Cerebellar nuclear complex (tissue), 1 donor: ENCODE measurements at places on chromosomes 12 and 14.

DNA sequence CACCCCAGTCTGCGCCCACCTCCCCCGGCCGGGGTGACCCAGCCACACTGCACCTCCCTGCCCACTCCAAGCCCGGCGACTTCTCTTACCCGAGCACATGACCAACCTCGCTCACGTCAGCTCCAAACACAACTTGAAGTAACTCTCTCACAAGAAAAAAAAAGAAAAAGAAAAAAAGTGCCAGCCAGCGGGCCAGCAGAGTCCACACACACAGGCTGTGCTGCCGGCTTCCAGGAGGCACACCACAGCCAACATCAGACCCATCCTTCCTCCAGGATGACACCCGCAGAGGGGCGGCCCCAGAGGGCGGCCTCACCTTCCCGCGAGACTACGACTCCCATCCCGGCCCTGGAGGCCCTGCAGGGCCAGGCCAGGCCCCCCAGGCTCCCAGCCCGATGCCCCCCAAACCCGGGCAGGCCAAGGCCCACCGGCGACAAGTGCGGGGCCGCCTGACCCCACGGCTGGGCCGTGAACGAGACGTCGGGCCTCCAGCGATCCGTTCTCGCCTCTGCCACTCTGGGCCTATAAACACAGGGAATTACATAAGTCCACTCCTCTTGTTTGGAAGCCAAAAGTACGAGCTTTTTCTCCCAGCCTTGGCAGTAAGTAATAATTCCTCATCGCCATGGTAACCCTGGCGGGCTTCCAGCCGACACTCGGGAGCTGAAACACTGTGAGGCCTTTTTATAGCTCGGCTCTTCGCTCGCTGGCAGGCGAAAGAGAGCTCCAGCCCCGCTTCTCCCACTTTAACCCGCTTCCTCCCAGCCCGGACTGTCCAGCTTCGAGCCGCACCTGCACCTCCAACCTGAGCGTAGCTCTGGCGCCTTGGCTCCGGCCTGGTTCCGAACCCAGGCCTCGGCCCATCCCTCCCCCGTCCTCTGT, 49.1 kb downstream of the NCOR2 start:
- DNase-seq: peak; percentile 93

DNA sequence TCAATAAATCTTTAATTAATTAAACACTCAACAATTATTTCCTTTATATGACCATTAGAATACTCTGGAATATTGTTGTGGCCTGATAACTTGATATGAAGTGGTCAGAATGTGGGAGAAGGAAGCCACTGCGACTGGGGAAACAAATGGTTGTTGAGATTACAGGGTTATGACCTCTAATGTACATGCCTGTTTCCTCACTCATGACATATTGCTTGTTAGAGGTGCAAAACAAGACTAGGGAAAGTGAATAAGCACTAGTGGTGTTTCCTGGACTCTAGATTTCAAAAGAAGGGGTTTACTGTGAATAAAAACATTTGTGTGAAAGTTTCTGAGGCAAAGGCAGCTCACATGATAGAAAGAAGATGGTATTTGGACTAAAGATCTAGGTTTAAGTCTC, 53.3 kb downstream of the STAB2 start:
- DNase-seq: no peak

GRCh38 chr14:51996148-51996746, 6.9 kb downstream of the RTRAF start:
- no peak for DNase-seq

- DNase-seq: no peak
Measured at GRCh38 chr12:26056335-26056734, 68.5 kb downstream of the BHLHE41 start.

- no peak for DNase-seq
Measured at GRCh38 chr14:68268197-68268596, 448.6 kb downstream of the RAD51B start.

GRCh38 chr12:104458694-104459367, 2.1 kb downstream of the CHST11 start:
- no peak for DNase-seq

DNA sequence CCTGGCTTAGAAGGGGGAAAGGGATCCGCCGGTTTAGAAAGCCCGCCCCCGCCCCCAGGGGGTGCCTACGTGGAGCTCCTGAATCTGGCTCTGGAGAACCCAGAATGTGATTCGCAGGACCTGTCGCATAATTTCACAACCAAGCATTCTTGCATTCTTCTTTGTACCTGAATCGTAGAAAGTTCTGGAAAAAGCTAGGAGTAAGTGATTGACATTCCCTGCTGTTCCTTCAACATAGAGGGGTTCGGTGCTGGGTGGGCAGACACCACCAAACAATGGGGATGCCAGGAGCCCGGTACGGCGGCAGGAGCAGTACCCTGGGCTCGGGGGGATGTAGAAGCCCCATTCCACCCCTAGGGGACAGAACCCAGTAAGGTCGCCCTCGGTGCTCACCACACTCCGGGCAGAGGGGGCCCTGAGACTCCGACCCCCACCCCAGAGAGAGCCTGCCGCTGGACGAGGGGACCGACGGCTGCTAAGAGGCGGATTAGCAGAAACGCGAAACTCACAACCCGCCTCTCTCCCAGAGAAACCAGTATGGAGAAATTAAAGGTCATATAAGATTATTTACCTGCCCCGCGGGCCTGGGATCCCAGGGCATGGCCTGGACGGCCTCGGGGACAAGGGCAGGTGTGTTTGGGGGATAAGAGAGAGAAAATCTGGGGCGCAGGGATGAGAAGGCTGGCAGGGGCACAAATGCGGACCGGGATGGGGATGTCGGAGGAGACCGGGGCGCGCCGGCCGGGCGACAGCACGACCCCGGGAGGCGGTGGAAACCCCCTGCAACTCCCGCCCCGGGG, 520 bp downstream of the CSRP2 start:
- no peak for DNase-seq

- DNase-seq: no peak
Measured at GRCh38 chr12:14111230-14111865, 129.9 kb upstream of the GRIN2B start.

GRCh38 chr12:6187948-6188793, 12.0 kb upstream of the CD9 start:
- DNase-seq: no peak

GRCh38 chr14:102086709-102086971, 204 bp downstream of the HSP90AA1 start:
- DNase-seq: no peak

DNA sequence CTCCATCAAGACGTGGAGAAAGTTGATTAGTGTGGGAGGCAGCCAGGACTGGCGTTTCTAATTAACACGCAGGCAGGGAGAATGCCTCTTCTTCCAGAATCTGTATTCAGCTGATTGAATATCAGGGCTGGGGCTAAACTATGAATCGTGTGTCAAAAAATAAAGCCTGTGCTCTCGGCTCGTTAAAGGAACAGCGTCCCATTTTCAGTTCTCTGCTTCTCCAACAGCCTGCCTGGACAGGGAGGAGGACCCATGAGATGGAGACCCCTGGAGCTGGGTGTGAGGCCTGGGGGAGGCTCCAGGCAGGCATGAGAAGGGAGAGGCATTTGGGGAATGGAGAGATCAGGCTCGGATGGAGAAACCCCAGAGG, 28.6 kb upstream of the LHX5 start:
- no peak for DNase-seq

DNA sequence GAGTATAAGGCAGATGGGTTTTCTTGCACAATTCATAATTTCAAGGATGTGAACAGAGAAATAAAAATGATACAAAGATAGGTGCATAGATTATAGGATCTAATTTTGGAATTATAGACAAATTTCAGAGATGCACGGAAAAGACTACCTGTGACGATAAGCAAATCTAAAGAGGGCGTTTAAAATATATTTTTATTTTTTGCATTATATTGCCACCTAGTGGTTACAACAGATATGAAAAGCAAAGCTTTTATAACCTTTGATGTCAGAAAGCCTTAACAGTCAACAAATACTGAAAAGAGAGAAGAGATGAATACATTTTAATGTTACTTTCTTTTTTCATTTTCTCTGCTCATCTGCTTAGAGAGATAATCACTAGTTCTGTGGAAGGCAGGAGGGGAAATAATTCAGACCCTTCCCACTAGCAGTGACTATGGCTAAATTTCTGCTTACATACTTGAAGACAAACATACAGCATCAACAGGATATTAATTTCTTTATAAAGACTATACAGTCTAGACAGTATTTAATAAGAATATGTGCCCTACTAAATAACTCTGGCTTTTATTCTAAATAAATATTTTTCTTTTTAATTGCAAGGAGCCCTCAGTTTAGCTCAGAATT, 46.3 kb downstream of the NTS start:
- DNase-seq: no peak

- DNase-seq: no peak
Measured at GRCh38 chr14:22753586-22753985, 12.9 kb upstream of the OXA1L start.

GRCh38 chr14:99420711-99421110, 59.9 kb downstream of the SETD3 start:
- no peak for DNase-seq

GRCh38 chr14:94538070-94538740, 23.0 kb upstream of the SERPINA4 start:
- DNase-seq: no peak

- DNase-seq: no peak
Measured at GRCh38 chr14:60311417-60311816, 62.4 kb downstream of the PPM1A start.

DNA sequence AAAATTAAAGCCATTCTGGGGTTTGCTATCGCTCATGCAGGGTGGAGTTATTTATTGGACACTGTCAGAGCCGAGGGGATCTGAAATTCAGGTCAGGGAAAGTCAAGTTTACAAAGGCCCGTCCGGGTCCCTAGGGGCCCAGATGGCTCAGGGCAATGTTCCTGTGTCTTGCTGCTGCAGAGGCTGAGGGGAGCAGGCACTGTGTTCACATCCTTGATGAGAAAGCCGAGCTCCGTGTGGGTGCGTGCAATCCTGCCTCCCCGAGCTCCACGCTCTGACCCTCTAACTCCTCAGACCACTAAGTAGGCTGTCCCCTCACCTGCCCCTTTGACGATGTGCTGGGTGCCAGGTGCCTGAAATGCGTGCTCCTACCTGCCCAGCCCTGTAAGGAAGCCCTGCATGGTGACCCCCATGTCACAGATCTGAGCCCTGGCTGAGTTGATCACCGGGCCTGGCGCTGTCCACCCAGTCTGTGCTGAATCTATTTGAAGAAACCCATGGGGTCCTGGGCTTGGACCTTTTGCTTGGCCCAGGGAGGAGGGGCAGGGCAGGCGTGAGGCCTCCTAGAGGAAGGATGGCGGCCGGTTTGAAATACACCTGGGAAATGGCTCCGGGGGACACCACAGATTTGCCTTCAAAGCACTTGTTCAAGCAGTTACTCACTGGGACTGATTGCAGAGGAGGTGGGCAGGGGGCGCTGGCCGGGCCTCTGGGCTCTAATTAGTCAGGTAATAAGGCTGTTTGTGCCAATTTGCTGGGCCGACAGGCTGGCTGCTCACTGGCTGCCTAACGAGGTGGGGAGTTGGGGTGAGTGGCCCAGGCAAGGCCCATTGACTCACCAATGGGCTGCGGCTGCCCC, 204.3 kb downstream of the KIF26A start:
- no peak for DNase-seq

DNA sequence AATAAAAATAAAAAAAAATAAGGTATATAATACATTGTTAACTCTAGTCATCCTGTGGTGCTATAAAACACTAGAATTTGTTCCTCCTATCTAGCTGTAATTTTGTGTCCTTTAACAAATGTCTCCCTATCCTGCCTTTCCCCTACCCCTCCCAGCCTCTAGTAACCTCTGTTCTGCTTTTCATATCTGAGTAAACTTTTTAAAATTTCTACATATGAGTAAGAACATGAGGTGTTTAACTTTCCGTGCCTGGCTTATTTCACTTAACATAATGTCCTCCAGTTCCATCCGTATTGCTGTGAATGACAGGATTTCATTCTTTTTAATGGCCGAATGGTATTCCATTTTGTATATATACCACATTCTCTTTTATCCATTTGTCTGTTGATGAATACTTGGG, 71.3 kb upstream of the GNG2 start:
- no peak for DNase-seq

- no peak for DNase-seq
Measured at GRCh38 chr14:61467296-61467695, 145.9 kb downstream of the PRKCH start.

- no peak for DNase-seq
Measured at GRCh38 chr12:86634456-86635410, 378.5 kb upstream of the MGAT4C start.

GRCh38 chr12:11510671-11511070, 115.3 kb upstream of the PRB2 start:
- DNase-seq: no peak

GRCh38 chr12:54588110-54588889, at the start of gene PPP1R1A:
Gene PPP1R1A, minus strand, starts transcription at chr12:54588659. Its CDS starts 171 bp downstream, at chr12:54588488.
- no peak for DNase-seq

DNA sequence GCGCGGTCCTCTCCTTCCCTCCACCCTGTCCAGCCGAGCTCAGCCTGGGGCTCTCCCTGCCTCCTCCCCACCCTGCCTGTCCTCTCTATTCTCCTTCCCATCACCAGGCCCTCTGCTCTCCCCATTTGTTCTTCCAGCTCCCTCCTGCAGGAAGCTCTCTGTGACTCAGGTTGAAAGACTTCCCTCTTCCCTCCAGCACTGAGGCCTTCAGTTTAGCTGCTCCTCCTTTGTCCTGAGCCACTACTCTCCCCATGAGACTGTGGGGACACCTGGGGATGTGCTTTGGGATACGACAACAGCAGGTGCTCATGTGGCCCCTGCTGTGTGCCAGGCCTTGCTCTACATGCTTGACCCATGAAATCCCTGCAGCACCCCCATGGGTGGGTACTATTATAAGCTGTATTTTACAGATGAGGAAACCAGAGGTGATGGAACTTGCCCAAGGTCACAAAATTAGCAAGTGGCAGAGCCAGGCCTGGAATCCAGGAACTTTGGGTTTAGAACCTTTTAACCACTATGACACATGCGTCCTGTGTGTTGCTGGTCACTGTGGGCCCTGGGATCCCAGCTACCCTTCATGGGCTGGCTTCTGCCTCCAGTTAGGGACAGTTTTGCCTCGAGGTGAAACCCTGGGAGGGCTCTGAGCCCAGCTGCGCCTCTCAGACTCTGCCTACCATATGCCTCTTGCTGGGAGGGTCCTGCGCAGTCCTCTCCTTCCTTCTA, 5.5 kb downstream of the KRT80 start:
- no peak for DNase-seq

- no peak for DNase-seq
Measured at GRCh38 chr14:91654836-91655235, 77.0 kb downstream of the CATSPERB start.

- DNase-seq: no peak
Measured at GRCh38 chr12:58342736-58343135, 401.4 kb downstream of the ATP23 start.
